Stimulated activated CD4-positive, alpha-beta T cell treated with anti-CD3 and anti-CD28 coated beads, Interleukin-15, amount 100 ng/mL, for 48 hours (primary cell): ENCODE measurements at places on chromosomes 13 and 19.

DNA sequence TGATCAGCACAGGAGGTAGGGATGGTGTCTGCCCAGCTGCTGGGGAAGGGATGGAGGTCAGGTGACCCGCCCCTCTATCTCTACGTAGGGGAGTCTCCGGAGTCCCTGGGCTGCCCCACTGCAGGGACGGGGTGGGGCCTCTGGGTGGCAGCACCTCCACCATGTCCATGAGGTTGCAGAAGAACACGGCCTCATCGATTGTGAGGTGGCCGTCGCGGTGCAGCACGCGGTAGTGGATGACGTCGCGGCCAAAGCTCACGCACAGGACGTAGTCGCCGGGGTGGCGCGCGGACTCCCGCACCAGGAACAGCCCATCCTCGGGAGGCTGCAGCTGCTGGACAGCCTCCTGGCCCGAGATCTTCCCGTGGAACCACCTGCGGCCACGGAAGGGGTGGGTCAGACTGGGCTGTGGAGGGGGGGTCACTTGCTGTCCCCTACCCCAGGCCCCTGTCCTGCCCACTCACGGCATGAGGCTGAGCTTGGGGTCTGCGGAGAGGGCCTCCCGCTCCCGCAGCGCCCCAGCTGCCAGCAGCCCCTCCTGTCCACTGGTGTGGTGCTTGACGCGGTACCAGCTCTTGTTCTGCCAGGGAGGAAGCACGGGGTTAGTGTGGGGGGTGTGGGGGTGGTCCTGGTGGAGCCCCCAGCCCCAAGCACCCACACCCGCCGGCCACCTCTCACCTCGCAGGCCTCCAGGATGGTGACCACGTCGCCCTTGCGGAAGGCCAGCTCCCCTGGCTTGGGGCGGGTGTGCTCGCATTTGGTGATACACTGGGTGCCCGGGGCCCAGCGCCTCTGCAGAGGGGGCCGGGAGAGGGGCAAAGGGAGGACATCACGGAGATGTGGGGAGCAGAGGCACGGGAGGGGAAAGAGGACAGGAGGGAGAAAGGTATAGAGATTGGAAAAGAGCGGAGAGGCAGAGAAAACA is 2.3 kb downstream of the MATK start:
- peak; percentile 29 for DNase-seq

DNA sequence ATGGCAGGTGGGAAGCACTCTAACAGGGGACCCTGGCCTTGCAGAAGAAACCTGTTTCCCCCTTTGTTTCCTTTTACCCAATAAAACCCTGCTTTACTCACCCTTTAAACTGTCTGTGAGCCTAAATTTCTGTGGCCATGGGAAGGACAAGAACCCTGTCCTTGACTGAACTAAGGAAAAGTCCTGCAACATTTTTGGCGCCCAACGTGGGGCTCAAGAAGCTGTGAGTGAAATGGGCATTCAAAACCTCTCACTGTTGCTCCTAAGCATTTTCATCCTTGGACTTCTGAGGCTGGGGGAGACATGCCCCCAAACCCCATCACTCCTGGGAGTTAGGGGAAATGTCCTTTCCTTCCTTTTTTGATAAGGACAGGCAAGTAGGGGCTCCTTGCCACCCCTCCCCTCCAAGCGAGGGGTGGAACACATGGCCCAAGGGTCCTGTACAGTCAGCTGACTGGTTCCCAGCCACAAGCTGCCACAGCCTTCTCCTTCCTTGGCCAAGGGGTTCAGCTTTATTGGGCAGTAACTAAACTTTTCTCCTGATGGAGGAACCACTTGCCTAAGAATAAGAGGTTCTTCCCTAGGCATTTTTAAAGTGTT is 381.6 kb downstream of the KLF5 start:
- no peak for DNase-seq

DNA sequence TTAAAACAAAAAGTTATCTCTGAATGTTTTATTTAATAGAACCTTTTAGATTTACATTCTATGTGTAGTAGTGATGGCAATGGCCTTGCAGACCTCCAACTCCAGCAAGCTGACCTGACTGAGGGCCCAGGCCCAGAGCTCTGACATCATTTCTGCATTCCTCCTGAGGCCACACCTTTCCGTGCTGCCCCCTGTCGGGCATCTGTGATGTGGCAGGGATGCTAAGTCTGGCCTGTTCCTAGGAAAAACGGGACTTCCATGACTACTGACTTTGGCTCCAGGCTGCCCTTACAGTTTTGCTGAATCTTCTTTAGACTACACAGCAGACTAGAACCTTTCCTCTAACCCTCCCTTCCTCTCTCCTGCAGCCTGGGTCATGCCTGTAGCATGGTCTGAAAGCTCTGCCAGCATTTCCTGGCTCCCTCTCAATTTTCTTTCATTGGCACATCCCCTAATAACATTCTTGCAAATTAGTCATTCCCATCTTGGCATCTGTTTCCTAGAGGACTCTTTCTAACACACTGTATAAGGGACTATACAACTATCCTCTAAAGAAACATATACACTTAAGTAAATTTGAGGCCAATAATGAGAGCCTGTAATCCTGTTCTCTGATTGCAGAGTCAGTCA is 249.1 kb downstream of the GPC5 start:
- DNase-seq, result no peak

- DNase-seq, result no peak
Observed at GRCh38 chr13:100710176-100710575, 35.6 kb upstream of the TMTC4 start.

DNA sequence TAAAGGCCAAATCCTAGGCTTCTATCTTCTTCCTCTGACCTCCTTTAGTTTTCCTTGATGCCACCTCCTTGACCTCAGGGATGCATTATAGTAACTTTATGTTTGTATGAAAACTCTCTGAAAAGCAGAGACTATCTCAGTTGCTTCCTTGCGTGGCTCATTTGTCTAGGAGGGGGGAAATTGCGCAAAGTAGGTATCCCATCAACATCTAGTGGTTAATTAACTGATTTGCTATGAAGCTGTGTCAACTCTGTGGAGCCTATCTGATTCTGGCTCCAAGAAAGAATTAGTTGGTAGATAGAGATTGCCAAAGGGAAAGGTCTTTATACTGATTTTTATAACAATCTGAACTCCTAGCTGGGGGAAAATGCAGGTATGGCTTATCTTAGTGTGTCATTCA is 82.1 kb upstream of the FRY start:
- DNase-seq, result no peak

- no peak for DNase-seq
Observed at GRCh38 chr19:43595605-43595998, 332 bp downstream of the IRGQ start.

DNA sequence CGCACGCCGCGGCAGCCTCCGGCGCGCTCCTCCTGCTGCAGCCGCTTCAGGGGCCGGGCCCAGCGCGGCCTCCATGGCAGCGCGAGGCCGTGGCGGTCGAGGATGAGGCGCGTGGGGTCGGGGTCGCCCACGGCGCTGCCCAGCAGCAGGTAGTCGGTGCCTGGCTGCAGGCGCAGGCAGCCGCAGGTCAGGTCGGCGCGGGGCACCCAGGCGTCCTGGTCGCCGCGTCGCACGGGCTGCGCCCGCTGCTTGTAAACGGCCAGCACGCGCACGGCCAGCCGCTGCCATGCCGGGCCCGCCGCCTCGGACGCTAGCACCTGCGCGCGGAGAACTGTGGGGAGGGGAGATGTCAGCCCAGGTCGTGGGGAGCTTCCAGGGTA is 11.1 kb downstream of the NTN5 start:
- no peak for DNase-seq

GRCh38 chr19:12035220-12036172 is at the start of gene ZNF433:
TSS of gene ZNF433 (minus strand) at chr19:12035679. CDS start at chr19:12035539, 140 bp downstream.
- DNase-seq, result peak; percentile 49

DNA sequence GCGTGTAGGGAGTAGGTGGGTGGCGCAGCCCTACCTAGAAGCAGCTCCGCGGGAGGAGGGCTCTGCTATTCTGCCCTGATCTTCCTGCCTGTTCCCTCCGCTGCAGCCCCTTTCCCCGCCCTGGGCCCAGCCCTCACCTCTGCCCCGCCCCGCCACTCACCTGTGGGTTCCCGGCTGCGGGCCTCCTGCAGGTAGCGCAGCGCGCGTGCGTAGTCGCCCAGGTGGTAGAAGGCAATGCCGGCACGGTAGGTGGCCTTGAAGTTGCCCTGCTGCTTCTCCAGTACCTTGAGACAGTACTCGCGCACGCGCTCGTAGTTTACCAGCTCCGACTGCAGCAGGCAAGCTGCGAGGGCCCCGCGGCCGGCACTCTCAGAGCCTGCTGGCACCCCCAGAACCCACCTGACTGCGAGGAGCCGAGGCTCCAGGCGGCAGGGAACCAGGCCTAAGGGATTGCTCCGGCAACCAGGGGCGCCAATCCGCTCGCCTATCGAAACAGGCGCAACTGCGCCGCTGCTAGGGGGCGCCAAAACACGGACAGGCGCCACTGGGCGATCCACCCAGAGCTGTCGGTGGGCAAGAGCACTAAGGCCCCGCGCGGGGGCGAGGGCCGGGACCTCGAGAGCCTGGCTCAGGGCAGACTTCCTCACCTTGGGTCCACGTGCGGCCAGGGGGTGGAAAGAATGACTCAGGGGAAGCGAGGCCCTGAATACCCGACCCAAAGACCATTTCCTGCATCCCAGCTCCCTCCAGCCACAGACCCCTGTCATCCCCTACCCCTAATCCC is 965 bp downstream of the TTC9B start:
- no peak for DNase-seq

DNA sequence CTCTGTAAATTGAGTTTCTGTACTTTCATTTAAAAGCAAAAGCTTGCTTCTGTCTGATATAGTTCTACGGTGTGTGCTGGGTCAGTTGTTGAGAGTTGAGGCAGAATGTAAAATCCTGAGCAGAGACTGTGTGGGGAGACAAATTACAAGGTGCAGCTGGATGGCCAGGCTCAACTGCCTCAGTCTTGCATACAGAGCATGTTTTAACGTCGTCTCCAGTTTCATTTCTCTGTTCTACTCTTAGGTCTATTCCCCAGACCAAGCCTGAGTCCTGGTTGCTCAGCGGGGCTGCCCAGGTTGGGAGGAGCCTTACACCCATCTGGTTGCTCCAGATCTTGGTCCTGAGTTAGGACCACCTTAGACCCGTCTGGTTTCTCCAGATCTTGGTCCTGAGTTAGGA is 54.4 kb upstream of the MEDAG start:
- DNase-seq, result no peak

DNA sequence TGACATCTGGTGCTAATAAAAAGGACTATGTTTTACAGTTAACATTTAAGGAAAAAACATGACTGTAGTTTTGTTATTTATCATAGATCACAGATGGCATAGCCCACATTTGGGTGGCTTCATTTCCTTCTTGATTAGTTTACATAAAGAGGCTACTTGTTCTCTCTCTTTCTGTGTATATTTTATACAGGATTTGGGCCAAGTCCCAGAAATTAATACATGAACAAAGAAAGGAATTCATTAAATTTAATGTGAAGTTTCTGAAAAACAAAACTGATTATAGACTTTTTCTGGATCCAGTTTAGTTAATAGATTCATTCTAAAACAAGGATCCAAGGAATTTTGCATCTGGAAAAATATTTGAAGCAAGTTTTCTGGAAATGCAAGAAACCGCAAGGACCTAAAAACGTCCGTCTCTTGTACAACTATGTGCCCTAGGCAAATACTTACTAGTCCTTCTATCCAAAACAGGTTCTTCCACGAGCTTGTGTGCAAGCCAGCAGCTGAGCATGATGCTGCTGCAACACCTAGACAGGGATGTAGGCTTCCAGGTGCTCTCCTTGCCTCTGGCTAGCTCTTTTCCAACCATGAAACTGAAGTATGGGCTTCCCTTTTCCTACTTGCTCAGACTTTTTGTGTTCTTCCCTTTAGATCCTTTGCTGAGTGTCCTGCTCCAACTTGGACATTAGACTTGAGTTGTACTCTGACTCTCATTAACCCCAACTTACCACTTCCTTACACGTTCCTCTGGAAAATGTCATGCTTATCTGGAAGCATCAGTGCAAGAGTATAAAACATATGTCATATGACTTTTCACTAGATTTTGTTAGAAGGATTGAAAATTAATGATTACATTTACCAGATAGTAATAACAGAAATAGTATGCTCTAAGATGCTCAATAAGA is 161.5 kb upstream of the STARD13 start:
- no peak for DNase-seq

DNA sequence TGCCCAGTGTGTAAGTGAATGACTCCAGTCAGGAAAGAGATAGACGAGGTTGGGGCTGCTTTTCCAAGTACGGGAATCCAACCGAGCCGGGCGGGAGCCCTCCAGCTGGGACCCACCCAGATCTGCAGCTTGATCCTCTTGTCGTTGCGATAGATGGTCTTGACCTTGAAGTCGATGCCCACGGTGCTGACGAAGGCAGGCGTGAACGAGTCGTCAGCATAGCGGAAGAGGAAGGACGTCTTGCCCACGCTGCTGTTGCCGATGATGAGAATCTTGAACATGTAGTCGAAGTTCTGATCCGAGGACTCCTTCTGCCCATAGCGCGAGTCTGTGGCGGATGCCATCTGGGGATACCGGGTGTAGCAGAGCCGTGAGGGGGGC is 1.5 kb downstream of the RAB3A start:
- DNase-seq, result no peak

DNA sequence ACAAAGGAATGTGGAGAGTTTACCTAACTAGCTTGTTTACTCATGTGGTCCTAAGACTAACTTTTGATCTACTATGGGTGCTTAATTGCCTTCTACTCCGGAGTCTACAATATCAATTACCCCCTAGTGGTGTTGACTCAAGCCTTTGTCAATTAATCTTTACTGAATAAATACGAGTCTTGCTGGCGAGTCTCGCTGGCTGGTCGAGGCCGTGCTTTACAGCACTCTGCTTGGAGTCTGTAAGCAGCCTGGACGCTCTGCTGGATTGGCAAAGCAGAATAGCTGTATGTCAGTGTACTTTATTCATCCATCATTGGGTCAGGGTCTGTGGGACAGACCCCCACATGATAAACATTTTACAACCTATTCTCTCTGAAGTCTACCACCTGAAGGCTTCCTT is 9.9 kb upstream of the SPART start:
- no peak for DNase-seq

DNA sequence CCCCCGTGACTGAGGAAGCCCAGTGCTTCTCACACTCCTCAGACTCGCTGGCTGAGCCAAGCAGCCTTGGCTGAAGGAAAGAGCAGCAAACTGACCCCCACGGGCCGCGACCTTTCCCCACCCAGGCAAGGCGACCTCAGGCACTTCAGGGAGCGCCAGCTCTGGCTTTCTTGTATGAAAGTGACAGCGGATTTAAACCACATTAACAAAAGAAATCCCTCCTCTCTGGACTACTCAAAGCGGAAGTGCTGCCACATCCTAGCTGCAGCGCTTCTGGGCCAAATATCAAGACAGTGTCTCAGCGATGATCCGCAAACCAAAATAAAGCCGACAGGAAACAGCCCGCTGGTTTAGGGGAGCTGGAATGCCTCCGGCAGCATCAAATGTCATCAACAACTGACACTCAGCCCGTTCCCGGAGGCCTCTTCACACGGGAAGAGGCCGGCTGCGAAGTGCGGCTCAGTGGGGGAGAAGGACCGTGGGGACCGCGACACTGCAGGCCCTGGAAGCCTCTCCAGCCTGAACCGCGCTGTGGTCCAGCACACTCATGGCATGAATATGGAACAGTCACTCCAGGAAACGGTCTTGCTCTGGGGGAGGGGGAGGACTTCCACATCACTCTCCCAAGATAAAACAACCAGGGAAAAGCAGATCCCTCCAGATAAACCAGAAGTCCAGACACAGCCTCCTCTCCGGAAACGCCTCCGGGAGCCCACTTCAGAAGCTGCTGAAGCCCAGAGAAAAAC is 1.4 kb downstream of the RASA3 start:
- DNase-seq, result no peak
